ENCODE measurements at places on chromosomes 5 and 9.
A peak's percentile ranks its signal among the peaks of the same experiment; 100 is the strongest.

- no peak for DNase-seq
These were observed 52.7 kb upstream of the GDNF start for GRCh38 chr5:37892586-37892985.

DNA sequence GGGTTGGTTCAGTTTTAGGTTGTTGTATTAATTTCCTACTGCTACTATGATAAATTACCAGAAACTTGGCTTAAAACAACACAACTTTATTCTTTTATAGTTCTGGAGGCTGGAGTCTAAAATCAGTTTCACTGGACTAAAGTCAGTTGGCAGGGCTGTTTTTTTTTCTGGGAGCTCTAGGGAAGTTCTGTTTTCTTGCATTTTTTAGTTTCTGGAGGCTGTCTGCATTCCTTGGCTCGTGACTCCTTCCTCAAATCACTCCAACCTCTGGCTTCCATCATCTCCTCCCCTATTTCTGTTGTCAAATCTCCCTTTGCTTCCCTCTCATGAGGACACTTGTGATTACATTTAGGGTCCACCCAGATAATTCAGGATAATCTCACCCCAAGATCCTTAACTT, 51.3 kb upstream of the SUB1 start:
- DNase-seq: no peak

DNA sequence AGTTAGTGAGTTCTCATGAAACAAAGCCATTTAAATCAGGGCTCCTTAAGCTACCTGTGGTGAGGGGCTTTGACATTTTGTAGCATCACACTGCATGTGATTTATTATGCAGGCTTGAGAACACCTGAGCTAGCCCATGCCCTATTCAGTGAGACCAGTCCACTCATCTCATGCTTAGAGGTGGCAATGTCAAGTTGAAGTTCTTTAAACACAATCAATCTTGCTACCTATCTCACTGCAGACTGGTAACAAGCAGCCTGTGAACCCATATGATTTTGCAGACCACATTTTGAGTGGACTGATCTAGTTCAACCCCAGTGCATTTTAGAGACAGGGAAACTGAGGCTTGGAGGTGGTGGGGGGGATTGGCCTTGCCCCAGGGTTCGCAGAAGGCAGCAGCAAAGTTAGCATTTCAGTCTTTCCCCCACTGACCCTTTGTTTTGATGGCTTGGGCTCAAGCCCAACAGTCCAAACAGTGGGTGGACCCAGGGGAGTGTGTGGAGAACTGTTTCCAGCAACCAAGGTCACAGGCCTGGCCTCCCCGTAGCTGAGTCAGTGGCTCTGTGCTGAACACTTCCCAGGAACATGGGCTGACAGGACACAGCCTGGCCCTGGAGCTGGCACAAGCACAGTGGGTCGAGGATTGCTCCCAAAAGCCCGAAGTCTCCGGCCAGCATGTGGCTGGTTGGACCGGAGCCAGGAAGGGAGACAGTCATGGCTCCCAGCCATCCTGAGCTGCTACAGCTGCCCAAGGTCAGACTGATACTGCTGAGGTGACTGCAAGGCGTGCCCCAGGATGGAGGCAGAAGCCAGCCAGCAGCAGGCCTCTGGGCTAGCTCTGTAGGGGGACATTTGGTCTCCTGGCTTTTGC, 95.3 kb downstream of the RGS3 start:
- DNase-seq: no peak

- DNase-seq: no peak
These were observed 77.2 kb upstream of the NEK6 start for GRCh38 chr9:124180557-124180956.

GRCh38 chr5:94045839-94046782, 304.7 kb upstream of the POU5F2 start:
- DNase-seq: no peak

DNA sequence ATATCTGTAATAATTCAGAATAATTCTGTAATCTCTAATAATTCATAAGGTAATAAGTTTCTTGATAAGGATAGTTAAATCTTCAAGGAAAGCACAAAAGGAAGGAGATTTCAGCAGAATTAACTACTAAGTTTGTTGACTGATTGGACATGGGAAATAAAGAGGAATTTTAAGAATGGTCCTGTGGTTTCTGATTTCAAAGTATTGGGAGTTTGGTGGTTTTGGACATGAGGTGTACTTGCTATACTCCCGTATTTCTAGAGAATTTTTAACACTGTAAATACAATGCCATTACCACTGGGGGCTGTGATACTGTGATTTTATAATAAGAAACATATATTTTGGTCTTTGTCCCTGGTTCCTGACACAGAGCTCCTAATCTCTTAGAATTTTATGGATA, 123.9 kb downstream of the UNC13B start:
- no peak for DNase-seq

DNA sequence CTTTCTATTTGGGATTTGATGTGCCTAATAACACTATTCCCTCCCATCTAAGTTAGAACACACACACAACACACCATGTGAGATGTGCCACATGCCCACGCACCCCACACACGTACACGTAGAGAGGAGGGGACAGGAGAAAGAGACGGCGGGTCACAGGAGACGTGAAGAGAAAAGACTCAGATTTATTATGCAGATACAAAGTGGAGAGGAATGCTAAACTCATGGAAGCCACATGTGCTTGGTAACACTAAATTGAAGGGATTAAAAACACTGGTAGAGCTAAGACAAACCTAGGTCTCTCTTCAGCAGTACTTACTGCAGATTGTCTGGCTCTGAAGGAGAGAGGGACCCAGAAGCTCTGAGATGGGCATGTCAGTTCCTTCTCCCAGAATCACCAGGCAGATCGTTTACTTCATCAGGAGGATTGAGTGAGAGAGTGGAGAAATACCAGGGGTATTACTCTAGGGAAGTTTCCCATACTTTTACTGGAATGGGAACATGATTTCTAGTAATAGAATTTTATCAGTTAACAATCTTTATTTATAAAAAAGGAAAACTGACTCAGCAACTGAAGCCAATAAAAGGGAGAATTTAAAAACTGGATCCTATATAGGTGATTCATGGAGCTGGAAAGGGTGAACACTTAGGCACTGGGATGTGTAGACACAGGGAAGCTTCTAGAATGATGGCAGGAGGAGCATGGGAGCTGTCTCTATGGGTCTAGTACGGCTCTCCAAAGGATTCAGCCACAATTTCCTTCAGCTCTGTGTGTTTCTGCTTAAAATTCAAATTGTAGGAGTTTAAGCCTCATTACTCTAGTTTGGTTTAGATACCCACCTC, 139.4 kb downstream of the MACIR start:
- no peak for DNase-seq

- DNase-seq: peak; percentile 11
These were observed 572 bp downstream of the ZDHHC21 start for GRCh38 chr9:14692470-14693250.

DNA sequence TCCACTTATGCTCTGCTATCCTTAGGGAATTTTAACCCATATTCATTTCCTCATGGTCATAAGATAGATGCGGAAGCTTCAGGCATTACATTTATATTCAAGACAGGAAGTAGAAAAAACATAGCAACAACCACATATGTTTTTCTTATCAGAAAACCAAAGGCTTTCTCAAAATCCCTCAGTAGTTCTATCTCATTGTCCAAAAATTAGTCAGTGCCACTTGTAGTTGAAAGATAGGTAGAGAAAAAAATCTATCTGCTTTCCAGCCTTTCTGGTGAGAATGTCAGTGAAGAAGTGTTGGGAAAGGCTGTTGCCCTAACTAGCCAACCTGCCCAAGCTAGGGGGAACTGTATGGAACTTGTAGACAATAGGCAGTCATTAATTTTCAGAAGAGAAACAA, 23.5 kb upstream of the MOCS2 start:
- DNase-seq: no peak

GRCh38 chr5:101112645-101113044, 209.6 kb upstream of the ST8SIA4 start:
- no peak for DNase-seq

GRCh38 chr5:82873452-82873851, 203.7 kb downstream of the TMEM167A start:
- DNase-seq: no peak

- DNase-seq: no peak
These were observed 174.0 kb downstream of the GDNF start for GRCh38 chr5:37665889-37666288.

DNA sequence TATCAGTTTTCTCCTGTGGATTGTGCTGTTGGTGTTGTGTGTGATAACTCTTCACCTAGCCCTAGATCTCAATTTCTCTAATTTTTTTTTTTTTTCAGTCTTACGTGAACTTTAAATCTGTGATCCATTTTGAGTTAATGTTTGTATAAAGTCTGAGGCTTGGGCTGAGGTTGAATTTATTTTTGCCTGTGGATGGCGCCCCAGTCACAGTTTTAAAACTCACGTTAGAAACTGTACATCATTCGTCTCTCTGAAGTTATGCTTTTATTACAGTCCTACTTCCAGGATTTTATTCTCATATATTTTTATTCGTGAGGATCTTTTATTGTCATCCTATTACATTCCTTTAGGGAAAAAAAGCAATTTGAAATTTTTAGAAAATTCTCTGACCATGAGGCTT, 103.1 kb downstream of the EHMT1 start:
- DNase-seq: no peak

DNA sequence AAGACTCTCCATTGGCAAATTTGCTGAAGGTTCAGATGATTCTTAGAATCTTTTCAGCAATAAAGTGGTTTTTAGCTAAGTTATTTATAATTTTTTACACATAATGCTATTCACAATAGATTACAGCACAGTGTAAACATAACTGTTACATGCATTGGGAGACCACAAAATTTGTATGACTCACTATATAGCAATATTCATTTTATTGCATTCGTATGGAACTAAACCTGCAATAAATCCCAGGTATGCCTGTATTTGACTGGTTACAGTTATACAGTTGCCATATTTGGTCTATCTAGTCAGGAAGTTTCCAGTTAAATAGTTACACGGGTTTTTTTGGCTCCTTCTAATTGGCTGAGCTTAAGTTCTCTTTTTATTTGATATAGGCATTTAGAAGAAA, 220.8 kb downstream of the MRPS30 start:
- no peak for DNase-seq

DNA sequence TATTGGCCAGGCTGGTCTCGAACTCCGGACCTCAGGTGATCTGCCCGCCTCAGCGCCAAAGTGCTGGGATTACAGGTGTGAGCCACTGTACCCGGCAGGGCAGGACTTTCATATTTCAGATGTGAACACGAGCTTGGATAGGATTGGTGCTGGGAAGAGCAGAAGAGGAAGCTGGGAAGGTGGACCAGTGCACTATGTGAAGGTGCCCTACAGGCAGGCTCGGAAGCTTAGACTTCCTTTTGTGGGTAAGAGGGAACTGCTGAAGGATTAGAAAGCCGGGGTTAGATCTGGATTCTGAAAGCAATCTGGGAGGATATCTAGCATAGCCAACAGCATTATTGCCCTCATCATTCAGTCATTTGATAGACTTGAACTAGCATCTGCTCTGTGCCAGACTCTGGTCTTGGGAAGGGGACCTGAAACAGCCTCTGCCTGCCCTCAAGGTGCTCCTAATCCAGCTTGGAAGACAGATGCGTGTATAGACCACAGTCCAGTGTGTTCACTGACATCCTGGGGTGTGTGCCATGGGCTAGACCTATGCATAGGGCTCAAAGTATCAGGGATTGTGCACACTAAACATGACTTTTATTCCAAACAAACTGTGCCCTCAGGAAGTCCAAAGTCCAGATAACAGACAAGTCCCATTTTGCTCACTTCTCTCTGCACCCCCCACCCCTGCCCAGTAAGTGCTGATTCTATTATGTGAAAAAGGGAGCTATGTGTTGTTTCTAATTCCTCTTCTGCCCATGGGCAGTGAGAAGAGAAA, 637 bp downstream of the CBY3 start:
- no peak for DNase-seq

GRCh38 chr5:555058-555623, 30.9 kb upstream of the SLC9A3 start:
- no peak for DNase-seq

- DNase-seq: no peak
These were observed 45.1 kb downstream of the KIAA1958 start for GRCh38 chr9:112531666-112532282.

DNA sequence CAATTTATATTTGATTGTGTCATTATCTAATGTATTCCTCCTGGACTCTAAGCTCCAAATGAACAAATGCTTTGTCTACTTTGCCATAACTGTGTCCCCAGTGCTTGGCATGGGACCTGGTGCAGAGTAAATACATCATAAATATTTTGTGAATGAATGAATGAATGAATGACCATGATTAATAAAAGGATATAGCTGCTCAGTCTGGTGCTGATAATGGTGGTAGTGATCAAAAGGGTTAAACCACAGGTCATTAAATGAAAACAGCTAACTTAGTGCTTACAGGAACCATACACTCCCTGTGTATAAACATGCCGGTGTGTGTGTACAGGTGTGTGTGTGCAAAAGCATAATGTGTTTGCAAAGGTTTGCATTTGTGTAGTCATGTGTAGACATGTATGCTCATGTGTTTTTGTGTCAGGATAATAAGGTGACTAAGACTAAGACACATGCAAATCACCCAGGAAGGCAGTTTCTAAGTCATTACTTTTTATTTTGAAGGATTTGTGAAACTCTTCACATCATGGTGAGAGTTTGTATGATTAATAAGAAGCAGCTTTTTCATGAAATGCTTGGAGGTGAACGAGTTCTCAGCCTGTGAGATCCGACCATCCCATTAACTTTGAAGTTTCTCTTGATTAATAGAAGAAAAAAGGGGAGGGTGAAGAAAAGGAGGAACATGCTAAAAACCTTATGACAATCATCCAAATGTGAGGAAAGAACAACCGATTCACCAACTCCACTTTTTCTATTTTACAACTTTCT, 24.6 kb downstream of the SPARC start:
- no peak for DNase-seq

DNA sequence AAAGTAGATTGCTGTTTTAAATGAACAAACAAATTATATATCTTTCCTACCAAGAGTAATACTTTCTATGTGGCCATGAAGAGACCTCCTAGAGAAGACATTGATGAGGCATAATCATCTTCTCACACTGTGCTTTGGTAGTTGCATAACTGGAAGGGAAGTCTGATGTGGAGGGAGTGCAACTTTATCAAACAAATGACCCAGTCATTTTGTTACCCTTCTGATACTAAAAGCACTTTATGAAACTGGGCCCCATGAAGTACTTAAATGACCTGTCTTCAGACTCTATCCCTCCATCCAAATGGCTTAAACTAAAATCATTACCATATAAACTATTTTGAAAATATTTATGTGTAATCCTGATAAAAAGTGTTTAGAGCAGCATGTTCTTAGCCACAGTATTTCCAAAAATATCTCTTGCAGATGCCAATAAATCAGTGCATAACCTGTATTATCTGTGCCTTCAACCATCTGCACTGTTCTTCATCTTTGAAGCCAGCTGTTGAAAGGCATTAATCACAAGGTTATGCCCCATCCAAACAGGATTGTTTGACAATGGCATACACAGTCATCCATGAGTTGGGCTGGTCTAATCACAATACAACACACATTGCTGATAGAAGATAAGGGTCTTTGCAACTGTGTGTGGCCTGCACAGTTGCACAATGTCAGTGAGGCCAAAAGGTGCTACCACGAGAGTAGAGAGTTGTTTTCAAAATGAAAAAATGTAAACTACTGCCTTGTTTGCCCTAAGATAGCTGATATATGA, 31.9 kb upstream of the MIER3 start:
- no peak for DNase-seq

Measured in stimulated activated CD8-positive, alpha-beta memory T cell treated with anti-CD3 and anti-CD28 coated beads, Interleukin-12 subunit alpha, Interleukin-12 subunit beta, amount 100 ng/mL, for 1 hour (primary cell).